ENCODE measurements at places on chromosomes 3 and 15.

DNA sequence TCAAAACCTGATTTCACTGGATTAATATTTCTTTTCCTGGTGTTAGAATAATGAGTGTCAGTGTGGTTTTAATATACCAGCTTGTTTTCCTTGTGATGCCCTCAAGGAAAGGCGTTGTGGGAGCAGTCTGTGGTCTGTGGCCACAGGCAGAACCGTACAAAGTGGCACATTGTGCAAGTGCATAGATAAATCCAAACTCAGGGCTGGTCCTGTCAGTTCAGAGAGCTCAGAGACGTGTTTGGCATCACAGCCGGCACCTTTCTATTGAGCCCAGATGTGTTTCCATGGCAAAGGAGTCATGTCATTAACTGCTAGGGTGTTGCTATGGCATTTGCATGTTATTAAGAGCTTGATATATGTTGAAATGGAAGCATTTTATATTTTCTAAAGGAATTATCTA lies 289.9 kb upstream of the RASGRP1 start:
- no peak for DNase-seq

- no peak for DNase-seq
Observed at GRCh38 chr3:19392150-19392549, 243.8 kb downstream of the KCNH8 start.

GRCh38 chr3:125107861-125108567 lies 52.2 kb upstream of the HEG1 start:
- no peak for DNase-seq

DNA sequence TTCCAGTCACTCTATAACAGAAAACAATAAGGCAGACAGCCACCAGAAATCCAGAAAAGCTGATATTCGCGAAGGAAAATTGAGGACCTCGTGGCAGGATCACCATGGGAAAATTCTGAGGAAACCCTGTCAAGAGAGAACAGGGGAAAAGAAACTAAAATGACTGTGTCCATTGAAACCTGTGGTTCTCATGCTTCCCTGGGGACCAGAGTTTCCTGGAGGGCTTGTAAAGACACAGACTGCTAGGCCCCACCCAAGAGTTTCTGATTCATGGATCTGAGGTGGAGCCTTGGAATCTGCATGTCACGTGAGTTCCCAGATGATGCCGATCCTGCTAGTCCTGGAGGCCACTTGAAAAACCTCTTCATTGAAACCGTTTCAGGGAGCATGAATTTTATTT lies 420.5 kb downstream of the EPHB1 start:
- DNase-seq, result no peak

- DNase-seq, result peak; percentile 77
Observed at GRCh38 chr3:58305882-58306711, at the start of the genes HTD2 and RPP14. HTD2 (plus strand) TSS chr3:58306520; CDS start chr3:58317614, 11,094 bp downstream. RPP14 (plus strand) TSS chr3:58306245; CDS start chr3:58310330, 4,085 bp downstream.

DNA sequence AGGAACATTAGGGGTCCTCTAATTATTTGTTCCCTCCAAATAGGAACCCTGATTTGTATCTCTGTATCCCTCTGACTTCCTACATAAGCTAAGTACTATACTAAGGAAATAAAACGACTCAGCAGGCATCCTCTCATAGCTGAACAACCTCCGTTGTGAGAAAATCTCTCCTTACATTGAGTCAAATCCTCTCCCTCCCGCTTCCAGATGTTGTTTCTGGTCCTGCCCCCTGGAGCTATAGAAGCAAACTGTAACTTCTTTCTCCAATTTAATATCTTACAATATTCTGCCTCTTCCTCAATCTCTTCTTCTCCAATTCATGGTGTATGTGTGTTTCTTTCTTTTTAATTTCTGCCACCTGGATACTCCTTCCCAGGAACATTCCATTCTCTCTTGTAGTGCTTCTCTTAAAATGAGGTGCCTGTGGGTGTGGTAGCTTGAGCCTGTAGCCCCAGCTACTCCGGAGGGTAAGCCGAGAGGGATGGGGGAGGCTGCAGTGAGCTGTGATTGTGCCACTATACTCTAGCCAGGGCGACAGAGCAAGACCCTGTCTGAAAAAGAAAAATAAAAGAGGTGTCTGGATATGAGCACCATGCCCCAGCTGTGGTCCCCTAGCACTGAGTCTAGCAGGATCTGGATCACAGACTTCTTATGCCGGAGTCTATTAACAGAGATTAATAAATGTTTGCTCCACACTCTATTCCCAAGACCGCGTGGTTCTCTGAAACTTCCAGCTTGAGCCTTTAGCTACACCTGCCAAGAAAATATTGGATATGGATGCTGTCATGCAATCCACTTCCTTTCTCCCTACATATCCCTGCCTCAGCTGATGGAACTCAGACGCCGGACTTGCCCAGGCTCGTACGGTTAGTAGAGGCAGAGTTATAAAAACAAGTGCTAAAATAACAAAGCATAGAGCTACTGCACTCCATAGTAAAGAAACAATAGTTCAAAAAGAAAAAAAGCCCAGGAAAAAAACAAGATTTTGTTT lies 42.9 kb upstream of the NEO1 start:
- no peak for DNase-seq

GRCh38 chr3:129989414-129989813 lies 14.9 kb downstream of the TRH start:
- no peak for DNase-seq

- no peak for DNase-seq
Observed at GRCh38 chr15:76340198-76340802, 3.7 kb downstream of the ISL2 start.

DNA sequence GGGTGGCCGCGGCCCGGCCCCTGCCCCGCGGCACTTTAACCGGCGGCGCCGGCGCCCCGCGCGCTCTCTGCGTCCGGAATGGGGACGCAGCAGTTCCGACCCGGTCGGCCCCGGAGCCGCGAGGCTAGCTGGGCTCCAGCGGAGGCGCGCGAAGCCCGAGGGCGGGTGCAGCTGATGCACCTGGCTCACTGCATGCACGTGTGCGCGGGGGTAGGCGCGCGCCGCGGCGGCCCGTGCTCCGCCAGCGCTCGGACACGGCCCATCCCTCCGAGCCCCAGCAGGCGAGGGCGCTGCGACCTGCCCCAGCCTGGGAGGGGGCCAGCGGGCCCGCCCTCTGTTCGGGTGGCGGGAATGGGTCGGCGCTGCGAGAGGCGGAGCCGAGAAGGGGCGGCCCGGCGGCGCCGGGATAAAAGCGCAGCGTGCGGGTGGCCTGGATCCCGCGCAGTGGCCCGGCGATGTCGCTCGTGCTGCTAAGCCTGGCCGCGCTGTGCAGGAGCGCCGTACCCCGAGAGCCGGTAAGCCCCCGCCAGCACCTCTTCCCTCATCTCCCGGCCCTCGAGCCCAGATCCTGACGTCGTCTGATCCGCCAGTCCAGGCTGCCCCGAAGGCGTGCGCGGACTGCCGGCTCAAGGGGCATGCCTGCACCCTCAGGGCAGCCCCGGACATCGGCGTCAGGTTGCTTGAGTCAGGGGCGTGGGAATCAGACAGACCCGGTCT lies at the start of the genes CHDH and IL17RB:
CHDH (minus strand) TSS at position 286 of the 717 bp plus-strand sequence. CDS start 22,411 bp downstream, outside the sequence.
IL17RB (plus strand) TSS at position 435 of the 717 bp plus-strand sequence; CDS start at position 456, 21 bp downstream.
- DNase-seq, result no peak

DNA sequence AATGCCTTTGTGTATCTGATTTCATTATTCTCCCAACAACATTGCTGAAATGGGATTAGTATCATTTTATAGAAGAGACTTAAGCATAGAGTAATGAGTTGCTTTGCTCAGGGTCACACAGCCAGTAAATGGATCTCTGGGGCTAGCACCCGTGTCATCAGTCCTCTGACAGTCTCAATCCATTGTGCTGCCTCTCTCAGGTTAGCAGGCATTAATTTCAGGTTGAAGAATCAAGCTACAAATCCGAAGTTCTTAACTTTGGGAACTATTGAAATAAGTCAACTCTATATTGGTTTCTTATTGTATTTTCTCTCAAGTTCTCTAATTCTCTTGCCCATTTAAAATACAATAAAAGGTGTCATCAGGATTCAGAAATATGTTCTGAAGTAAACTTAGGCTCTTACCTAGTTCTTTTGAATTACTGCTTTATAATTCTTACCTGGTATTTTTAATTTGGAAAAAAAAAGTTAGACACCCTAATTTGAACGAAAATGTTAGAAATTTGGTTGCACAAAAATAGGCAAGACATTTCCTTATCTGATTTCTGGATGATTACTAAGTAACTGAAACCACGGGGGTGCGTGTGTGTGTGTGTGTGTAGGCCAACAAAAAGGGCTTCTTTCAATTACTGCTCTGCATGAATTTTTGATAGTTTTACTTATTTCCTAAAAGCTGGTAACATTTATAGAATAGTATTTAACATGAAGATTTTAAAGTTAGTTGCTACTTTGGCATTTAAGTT lies 189.8 kb downstream of the MBNL1 start:
- DNase-seq, result no peak

- DNase-seq, result no peak
Observed at GRCh38 chr3:43884581-43884980, 193.8 kb downstream of the ABHD5 start.

- no peak for DNase-seq
Observed at GRCh38 chr3:171353423-171353822, 106.8 kb downstream of the TNIK start.

GRCh38 chr3:55854494-55854893 lies 367.4 kb upstream of the WNT5A start:
- no peak for DNase-seq

GRCh38 chr3:127113571-127113891 lies 79.4 kb upstream of the PRR23E start:
- DNase-seq, result no peak

DNA sequence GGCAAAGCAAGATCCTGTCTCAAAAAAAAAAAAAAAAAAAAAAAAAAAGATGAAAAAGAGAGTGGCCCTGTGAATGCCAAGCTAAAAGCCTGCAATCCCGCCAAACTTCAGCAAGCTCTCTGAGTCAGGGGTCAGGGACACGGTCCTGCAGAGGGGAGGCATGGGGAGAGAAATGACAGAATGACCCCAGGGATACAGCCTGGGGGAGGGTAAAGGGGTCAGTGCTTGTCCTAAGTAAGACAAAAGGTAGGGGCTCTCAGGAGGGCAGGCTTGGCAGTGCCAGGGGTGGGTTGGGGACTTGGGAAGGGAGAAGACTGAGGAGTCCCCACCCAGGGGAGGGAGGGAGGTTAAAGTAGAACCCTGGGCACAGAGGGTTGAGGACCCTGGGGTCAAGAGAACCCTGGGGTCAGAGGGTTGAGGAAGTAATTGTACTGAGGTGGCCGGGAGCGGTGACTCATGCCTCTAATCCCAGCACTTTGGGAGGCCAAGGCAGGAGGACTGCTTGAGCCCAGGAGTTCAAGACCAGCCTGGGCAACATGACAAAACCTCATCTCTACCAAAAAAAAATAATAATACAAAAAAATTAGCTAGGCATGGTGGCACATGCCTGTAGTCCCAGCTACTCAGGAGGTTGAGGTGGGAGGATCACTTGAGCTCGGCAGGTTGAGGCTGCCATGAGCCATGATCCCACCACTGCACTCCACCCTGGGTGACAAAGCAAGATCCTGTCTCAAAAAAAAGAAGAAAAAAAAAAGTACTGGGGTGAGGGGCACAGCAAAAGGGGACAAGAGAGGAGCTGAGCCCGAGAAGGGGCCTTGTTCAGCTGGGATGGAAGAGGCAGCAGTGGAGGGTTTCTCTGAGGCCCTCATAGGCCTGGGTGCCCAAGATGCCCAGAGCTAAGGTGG lies 5.2 kb upstream of the SEMA3B start:
- no peak for DNase-seq

- DNase-seq, result no peak
Observed at GRCh38 chr3:4907050-4907449, 72.2 kb upstream of the BHLHE40 start.

- no peak for DNase-seq
Observed at GRCh38 chr3:191123946-191124345, 75.1 kb upstream of the OSTN start.

- no peak for DNase-seq
Observed at GRCh38 chr15:49462232-49462844, 39.3 kb downstream of the FGF7 start.

GRCh38 chr15:56759450-56759845 lies 26.1 kb upstream of the ZNF280D start:
- DNase-seq, result no peak

GRCh38 chr3:78901544-78901943 lies 866.3 kb downstream of the ROBO1 start:
- no peak for DNase-seq

GRCh38 chr3:169748670-169749069 lies 16.2 kb downstream of the TERC start:
- no peak for DNase-seq

GRCh38 chr15:77614251-77614806 lies 18.4 kb downstream of the LINGO1 start:
- no peak for DNase-seq

DNA sequence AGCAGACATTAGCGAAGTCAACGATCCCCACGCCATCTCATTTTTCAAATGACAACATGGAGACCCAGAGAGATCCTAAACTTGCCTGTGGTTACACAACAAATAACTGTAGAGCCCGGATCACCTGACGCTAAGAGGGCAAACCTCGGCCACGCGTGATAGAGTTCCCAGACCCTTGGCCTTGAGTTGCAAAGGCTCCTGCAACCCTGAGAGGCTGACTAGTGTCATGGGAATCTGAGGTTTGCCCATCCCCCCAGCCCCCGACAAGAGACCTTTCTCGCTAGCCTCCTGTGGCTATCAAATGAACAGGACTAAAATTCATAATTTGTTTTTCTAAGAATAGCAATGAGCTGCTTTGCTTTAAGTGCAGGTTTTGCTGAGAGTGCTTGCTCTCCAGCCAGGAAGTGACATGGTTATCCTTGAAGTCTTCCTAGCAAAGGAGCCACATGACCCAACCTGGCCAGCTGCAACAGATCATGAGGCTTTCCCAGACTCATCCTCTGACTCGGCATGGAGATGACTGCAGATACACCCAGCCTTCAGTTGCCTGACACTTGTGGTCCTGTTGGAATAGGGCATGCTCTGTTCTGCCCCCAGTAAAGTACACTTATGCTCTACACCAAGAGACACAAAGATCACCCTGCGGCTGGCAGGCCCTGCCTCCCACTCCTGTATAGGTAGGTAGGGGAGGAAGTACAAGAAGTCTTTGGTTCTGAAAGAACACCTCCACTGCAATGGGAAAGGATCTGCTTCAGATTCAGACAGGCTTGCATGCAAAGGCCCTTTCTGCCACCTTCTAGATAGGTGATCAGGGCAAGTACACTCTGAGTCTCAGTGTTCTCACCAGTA lies 36.0 kb downstream of the MCF2L2 start:
- DNase-seq, result peak; percentile 65
